Activated CD4-positive, alpha-beta T cell treated with anti-CD3 and anti-CD28 coated beads, Interleukin-2, amount 50 U/mL, for 1 hour (primary cell): ENCODE measurements at places on chromosomes 5 and 9.

DNA sequence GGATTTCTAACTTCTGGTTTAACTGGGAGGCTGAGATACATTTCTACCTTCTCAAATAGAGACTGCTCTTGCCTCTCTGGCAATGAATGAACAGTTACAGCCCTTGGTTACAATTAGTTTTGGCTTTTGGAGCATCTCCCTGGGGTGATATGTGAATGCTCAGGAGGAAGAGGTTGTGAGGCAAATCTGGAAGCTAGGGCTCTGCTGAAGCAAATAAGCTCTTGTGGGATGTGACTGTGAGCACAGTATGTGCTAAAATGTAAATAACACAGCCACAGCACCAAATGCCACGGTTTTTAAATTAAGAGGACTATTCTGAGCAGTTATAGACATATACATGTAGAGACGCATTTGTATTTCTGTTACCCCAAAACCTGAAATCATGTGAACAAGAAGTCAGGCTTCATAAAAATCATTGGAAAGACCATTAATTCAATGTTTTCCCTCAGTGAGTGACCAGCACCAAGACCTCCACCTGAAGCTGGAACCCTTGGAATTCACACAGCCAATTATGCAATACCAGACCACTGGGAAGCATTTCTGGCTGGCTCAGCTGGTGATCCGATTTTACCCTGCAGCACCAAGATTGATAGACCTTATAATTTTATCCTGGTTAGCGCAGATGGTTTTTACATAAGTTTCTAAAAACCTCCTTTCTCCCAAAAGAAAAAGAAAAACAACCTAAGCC, 3.0 kb upstream of the SLC44A1 start:
- DNase-seq: no peak

DNA sequence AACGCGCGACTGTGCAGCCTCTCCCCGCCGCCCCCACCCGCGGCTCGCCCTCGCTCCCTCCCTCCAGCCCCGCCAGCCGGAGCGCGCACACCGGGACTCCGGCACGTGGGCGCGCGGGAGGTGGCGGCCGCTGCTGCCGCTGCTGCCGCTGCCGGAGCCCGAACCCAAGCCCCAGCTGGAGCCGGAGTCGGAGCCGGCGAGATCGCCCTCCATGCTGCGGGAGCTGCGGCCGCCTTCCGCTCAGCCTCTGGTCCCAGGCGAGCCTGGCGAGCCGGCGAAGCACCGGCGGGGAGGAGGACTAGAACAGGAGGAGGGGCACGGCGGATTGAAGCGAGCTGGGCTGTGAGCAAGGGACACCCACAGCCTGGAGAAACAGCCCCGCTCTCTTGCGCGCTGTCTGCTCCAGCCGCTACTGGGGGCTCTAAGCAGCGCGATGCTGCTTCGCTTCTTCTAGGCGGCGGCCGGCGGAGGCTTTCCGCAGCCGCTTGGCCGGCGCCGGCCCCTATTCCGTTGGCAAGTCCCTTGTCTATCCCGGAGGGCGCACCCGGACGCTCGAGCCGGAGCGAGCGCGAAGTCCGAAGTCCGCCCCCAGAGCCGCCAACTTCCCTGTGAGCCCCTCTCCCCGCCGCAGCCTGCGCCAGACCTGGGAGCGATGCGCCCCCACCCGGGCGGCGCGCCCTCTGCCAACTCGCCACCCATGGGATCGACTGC, 598.7 kb upstream of the SGCD start:
- DNase-seq: no peak

GRCh38 chr5:148973455-148973854, 89.4 kb downstream of the SH3TC2 start:
- DNase-seq: no peak

DNA sequence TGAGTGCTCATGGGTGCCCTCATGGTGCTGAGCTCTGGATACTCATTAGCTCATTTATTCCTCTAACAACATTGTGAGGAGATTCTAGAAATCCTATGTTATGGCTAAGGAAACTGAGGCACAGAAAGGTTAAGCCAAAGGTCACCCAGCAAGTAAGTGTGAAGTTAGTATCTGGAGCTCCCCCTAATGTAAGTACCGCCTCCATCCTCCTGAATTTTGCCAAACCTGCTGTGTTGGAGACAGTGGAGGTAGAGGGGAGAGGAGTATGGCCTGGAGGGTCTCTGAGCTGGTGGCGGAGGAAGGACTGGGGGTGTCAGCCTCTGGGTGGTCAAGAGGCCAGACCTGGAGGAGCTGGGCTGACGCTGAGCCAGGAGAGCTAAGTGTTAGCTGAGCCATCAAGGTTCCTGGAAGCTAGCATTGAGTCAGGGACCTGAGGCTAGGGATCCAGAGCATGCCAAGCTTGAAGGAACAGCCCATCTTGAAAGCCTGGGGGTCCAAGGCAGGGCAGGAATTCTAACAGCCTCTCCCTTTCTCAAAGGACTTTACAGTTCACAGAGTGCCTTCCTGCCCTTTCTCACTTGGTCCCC, 114.8 kb downstream of the RGS3 start:
- no peak for DNase-seq

DNA sequence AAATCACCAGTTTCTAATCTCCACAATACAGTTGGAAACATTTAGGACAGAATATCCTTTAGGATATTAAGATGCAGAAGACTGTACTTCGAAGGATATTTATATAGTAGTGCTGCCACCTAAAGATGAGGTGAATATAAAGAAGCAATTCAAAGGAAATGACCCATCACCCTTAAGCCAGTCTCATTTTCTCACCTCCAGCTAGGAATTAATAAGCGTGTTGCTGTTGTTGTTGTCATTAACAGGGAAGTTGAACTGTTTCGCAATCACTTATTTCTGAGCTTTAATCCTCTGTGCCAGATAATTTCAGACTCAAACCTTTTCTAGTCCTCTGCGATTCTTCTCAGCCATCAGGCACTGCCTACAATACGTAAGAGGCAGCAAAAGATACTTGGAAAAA, 7.8 kb upstream of the PURA start:
- DNase-seq: no peak

DNA sequence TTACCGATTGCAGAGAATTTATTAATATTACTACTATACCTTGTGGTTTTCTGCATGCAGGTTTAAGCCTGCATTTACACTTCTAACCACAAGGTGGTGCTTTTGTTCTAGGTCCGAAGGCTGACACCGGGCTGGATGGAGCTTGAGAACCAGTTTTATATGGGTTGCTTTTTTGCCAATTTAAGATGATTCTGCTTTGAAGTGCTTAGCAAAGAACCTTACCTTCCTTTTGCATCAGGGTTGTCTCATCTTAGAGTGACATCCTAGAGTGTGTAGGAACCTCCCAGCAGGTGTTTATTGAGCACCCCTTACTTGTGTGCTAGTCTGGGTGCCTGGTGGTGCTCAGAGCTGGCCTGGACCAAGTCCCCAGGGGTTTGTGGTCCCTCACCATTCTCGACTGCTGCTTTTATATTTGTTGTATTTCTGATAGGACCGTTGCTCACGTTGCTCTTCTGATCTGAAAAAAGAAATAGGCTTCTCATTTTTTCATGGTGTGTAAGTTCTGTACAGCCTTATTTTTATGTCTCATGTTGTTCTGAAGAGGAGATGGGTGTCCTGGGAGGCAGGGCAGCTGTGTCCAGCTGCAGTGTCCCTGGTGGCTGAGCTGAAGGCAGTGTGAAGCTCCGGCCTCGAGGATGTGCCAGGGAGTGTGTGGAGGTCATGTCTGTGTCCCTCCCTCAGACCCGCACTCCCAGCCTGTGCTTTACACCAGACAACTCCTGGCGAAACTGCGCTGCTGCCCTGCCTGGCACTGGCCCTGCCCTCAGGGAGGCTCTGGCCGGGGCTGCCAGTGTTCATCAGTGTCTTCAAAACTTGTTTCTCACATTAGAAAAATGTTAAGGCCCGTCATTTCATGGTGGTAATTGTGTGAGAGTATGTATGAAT, 54.3 kb downstream of the EHMT1 start:
- peak; percentile 27 for DNase-seq

DNA sequence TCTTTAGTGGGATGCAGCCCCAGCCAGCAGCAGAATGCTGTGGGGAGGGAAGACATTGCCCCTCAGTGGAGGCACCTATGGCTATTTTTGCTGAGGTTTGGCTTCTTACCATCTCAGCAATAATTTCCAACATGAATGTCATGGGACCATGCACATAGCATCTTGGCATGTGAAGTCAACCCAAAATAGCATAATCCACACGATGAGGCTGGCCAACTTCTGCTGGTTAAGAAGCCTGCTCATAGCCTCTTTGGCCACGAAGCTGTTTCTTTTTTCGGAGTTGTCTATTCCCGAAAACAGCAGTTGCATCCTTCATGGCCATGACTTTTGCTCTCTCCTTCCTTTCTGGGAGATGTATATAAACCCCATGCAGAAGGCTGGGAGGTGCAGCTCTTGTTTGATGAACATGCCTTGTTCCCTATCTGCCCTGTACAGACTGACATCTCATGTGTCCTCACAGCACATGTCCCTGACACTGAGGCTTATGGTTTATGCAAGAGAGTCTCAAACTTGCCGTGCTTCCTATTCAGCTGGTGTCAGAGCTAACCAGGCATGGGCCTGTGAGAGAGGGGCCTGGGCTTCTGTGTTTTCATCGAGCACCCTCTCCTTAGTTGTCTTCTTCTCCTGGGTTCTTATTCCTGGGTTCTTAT, 45.3 kb downstream of the SYK start:
- no peak for DNase-seq

DNA sequence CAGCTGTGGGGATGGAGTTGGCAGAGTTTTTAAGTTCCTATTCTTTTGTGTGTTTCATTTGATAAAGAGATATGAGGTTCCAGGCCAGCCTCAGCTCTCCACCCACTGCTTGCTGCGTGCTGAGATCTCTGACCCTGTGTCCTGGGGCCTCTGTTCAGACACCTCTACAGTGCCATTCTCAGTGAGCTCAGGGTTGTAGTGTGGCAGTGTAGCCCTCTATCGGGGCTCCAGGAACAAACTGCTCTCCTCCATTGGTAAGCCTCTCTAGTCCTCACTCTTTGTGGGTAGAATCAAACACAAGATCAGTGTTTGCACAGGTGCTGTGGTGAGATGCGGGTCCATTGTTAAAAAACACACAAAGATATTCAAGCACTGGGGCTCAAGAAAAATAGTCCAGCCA, 386.6 kb upstream of the RPS23 start:
- no peak for DNase-seq

DNA sequence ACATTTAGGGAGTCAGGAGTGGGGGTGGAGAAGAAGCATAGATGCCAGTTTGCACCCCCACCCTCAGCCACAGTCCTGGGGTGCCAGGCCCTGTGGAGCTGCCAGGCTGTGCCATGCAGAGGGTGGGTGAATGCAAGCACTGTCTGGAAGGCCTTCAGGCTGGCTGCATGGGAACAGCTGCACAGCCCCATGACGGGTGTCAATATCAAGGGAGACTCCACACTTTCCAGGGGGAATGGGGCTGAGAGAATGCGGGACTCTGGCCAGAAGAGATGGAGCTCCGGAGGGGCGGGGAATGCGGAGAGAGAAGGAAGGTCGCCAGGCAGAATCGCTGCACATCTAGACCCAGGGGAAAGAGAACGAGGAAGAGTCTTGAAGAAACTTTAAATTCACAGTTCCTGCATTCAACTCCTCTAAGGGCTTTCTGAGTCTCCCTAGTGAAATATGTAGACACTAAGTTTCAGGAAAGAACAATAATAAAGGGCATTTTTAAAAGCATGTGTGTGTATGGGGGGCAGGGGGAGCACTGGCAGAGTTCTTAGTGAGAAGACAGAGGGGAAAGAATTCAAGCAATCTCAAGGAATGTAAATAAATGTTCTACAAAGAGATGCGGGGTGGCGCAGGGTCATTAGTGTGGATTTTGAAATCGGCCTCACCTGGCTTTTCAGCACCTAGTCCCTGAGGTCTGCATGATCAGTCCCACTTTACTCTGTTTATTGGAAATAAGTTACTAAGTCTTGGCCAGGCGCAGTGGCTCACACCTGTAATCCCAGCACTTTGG, 59.1 kb downstream of the BOD1 start:
- DNase-seq: no peak

DNA sequence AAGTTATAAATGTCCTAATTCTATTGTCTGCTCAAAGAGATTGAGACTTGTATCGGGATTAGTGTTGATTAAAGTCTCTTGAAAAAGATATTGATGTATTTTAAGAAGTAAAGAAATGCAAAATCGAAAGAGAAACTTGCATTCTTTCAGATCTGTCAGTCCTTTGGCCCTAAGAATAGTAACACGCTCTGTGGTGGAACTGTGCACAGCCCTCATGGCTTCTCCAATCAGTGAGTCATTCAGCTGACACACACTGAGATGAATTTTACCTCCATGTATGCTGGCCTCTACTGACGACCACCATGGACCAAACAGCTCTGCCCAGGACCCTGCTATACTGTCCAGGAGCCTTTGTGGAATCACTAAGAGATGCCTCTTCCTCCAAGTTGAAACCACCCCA, 232.4 kb downstream of the ESM1 start:
- no peak for DNase-seq

- no peak for DNase-seq
Measured at GRCh38 chr5:39201781-39202596, 17.4 kb downstream of the FYB1 start.

DNA sequence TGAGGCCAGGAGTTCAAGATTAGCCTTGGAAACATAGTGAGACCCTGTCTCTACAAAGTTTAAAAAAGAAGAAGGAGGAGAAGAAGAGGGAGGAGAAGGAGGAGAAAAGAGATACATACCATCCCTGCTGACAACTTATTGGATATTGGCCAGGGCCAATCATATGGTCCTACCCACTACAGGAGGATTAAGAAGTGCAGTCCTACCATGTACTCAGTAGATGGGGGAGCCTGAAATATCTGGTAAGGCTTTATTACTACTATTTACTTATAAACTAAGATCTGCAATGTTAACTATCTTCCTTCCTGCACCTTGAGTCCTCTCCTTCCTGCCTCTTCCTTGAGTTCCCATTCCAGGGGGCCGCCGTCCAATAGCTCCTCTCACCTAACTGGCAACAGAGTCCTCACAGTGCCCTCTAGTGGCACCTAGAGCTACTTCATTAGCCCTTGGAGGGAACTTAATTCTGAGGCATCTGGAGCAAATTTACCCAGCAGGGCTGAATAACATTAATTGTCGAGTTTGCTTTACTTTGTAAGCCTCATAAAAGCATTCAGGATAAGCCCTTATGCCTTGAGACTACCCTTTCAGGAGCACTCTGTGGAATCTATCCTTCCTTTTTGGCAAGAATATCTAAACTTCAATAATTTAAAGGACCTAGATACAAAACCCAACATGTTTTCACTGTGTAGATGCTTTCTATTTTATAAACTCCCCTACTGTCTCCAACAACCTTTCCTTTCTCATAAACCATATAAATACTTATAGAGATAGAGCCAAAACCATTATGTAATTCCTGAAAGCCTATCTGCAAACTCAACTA, 39.1 kb upstream of the RANBP6 start:
- peak; percentile 52 for DNase-seq

GRCh38 chr5:56412601-56413379, 179.7 kb upstream of the ANKRD55 start:
- no peak for DNase-seq

- no peak for DNase-seq
Measured at GRCh38 chr5:115949096-115949495, 13.2 kb upstream of the LVRN start.

DNA sequence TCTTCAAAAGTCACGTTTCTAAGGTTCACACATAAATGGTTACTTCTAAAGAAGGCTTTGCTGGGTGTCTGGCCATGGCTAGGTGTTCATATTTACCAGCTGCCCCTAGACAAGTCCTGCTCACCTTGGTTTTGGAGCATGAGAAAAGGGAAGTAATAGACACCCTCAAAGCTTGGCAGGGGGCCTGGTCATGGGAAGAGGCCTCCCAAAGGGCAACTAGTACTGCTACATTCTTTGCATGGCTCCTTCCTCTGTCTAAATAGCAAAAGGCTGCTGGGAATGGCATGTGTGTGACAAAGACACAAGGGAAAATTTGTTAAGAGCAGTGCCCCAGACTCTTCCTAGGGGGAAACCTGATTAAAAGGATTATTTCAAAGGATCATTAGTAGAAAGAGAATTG, 93.4 kb downstream of the NRG2 start:
- DNase-seq: no peak

- DNase-seq: no peak
Measured at GRCh38 chr9:37719526-37719925, 34.1 kb upstream of the TRMT10B start.
